ENCODE measurements at places on chromosomes 1 and 21.

DNA sequence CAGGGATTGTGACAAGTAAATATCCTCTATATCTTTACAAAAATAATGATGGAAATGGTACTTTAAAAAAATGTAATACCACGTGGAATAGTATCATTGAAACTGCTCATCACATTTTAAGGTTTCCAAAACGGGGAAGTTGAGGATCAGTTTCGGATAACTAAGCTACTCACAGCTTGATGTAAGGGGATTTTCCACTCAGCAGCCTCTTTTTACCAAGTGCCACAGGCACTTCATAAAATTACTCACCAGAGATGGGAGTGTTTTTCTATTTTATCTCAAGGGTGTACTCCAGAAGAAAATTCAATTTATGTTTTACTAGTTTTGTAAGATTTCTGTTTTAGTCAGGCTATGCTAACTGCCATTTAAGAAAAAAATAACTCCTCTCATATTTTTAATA is 91.7 kb downstream of the TPR start:
- DNase-seq, result no peak

GRCh38 chr21:45874716-45875415 is 106.7 kb upstream of the COL6A1 start:
- peak; percentile 91 for DNase-seq

DNA sequence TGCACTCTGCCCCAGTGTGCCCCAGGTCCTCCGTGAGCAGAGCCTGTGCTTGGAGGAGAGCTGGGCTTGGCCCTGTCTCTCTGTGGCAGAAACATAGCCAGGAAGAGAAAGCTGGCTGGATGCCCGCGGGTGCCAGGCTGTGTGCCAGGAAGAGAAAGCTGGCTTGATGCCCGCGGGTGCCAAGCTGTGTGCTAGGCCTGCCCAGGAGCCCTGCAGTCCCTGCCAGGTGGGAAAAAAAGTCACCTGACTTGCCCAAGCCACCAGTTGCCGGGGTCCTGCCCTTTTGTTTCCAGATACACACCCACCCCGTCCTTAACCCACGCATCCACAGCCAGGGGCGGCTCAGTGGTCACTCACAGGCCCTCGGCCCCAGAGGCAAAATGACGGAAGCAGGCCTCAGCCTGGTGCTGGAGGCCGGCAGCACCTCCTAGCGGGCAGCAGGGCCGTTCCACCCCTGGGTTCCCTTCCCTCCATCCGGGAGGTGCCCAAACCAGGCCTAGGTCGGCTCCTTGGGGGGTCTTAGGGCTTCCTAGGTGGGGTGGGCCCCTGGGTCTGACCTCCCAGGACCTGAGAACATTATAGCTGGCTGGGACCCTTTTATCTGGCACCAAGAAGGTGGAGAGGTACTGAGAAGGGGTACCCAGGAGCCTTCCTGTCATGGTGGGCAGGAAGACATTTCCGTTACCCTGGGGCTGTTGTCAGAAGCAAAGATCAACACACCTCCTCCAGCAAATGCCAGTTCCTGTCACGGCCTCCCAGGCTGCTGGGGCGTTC is 9.1 kb downstream of the ITGB2 start:
- no peak for DNase-seq

- DNase-seq, result peak; percentile 53
These were observed 118.7 kb upstream of the CD34 start for GRCh38 chr1:208029381-208030287.

DNA sequence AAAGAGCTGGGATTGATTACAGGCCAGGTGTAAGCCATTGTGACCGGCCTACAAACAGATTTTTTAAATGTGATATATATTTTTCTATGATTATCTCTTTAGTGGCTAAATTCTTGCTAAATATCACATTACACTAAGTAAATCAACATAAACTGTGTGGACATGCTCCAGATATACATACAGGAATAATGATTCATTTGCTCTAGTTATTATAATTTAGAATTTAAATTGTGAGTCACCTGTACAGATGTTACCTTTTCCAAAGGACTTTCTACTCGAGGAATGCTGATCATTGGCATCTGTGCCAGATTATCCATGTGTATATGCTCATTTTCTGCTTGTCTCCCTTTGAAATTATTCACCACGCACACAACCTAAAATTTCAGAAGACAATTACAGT is 90.1 kb downstream of the PLPPR5 start:
- no peak for DNase-seq

- no peak for DNase-seq
These were observed 1765.2 kb downstream of the NCAM2 start for GRCh38 chr21:22763442-22763841.

DNA sequence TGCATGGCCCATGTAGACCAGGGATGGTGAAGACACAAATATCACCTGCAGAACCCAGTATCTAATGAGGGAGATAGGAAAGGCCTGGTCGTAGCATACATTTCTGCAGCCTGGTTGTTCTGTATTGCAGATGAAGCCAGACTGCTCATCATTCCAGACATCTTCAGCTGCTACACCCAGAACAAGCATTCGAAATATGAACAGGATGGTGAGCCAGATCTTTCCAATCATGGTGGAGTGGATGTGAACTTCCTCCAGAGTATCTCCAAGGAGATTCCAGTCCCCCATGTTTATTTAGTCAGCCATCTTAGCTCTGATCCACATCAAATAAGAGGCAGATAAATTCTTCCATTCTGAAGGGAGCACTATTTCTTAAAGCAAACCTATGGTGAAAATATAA is 2.7 kb upstream of the MYCBP start:
- no peak for DNase-seq

- DNase-seq, result no peak
These were observed 36.0 kb downstream of the NUAK2 start for GRCh38 chr1:205285381-205286101.

- no peak for DNase-seq
These were observed 77.7 kb downstream of the RAVER2 start for GRCh38 chr1:64822621-64823020.

DNA sequence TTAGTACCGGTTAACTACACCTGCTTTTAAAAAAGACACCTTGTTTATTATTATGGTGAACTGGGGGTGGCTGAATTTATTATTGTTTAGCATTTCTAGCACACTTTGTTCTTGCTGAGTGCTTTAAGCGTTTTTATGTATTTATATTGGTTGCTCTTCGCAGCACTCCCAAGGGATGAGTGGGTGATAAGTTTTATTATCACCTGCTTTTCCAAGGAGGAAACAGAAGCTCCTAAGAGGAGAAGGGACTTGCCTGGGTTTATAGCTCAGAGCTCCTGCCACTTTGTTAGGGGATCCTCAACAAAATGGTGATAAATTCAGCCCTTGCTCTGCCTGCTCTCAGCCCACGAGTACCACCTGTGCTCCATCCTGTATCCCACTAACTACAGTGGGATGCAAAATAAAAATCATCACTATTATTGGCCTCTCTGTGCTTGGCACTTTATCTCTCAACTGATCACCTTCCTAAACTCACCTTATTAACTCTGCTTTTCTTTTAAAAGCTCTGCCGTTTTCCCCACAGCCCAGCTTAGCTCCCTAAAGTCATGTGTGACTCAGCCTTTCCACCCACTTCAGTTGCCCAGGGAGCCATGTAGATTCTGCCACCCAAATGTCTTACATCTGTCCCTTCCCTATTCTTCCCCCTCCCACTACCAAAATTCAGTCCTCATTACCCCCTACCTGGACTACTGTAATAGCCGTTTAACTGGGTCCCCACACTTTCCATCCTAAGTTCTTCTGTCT is 44.5 kb downstream of the BCL9 start:
- no peak for DNase-seq

DNA sequence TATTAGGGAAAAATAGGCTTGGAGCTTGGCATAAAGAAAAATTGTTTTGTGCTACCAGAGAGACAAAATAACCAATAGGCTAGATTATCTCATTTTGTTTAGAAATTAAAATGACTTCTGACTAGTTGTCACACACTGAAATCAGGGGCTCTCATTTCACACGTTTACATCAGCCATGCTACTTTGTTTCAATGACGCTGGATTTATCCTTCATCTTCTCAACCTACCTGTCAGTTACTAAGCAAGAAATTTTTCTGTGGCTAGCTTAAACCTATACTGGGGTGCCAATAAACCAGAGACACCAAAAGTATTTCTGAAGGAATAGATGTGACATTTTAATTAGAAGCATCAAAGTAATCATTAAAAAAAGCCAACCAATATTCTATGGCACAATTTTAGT is 518.1 kb upstream of the NR5A2 start:
- DNase-seq, result no peak

DNA sequence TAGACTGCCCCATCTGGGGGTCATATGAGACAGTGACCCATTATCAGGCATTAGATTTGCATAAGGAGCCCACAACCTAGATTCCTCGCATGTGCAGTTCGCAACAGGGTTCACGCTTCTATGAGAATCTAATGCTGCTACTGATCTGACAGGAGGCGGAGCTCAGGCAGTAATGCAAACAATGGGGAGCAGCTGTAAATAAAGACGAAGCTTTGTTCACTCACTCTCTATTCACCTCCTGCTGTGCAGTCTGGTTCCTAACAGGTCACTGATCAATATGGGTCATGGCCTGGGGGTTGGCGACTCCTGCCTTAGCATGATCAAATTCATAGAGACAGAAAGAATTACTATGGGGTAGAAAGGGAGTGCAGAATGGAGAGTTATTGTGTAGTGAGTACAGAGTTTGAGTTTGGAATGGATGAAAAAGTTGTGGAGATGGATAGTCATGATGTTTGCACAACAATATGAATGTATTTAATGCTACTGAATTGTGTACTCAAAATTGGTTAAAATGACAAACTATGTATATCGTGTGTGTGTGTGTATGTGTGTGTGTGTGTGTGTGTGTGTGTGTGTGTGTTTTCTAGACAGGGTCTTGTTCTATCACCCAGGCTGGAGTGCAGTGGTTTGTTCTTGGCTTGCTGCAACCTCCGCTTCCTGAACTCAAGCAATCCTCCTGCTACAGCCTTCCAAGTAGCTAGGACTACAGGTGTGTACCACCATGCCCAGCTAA is 42.2 kb downstream of the BTF3L4 start:
- no peak for DNase-seq

Data from brain microvascular endothelial cell (primary cell).